ENCODE measurements at places on chromosomes 3 and 15.

GRCh38 chr3:124407260-124407659, 323.0 kb upstream of the UMPS start:
- DNase-seq = no peak

GRCh38 chr3:77939726-77940125, 899.8 kb downstream of the ROBO2 start:
- DNase-seq = no peak

DNA sequence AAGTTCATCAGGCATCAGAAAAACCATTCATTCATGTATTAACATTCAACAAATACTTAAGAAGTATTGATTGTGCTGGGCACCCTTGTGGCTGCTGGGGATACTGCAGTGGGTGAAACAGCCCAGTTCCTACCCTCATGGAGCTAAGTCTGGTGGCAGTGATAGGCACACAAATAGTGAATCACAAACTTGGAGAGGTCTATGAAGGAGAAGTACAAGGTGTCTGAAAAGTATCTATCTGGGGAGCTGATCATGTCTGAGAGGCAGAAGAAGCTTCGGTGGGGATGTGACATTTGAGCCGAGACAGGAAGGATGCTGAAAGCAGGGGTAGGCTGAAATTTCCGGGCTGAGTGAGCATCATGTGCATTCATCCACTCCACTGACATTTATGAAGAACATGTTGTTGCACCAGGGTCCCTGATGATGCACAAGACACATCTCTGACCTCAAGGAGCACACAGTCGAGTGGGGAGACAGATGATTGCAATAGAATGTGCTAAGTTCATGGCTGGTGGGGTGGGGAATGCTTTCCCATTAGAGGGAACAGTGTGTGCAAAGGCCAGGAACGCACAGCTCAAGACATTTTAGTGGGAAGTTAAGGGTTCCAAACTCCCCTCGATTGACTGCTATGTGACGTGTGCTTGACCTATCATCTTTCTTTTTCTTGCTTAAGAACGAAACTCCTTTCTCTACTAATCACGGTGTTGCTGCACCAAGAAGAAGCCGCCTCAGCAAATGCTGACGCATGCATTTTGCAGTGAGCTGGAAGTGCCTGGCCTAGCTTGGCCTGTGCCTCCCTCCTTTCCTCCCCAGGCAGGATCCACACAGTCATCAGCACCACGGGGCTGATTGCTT, 309.1 kb upstream of the ICE2 start:
- no peak for DNase-seq

DNA sequence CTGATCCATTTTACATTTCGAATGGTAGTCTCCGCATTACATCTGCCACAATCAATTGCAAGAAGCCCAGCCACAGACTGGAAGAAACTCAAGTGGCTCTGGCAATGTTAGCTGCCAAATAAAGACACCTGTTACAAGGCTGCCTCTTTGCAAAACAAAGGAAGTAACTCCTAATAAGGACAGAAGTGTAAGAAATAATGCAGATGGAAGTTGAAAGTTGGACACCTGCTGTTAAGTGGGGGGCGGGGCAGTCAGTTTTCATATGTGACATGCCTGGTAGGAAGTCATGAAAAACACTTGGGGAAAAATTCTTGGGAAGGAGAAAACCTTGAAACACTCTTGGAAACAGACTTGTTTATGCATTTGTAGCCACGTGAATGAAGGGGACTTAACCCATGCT, 54.1 kb upstream of the ATP2C1 start:
- no peak for DNase-seq

DNA sequence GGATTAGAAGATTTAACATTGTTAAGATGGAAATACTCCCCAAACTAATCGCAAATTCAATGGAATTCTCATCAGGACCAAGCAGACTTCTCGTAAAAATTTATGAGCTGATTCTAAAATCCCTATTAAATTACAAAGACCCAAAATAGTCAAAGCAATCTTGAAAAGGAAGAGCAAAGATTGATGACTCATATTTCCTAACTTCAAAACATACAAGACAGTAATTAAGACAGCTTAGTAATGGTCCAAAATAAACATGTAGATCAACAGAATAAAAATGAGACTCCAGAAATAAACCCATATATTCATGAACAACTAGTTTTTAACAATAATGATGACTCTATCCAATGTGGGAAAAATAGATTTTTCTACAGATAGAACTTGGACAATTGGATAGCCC, 148.7 kb downstream of the SI start:
- no peak for DNase-seq

DNA sequence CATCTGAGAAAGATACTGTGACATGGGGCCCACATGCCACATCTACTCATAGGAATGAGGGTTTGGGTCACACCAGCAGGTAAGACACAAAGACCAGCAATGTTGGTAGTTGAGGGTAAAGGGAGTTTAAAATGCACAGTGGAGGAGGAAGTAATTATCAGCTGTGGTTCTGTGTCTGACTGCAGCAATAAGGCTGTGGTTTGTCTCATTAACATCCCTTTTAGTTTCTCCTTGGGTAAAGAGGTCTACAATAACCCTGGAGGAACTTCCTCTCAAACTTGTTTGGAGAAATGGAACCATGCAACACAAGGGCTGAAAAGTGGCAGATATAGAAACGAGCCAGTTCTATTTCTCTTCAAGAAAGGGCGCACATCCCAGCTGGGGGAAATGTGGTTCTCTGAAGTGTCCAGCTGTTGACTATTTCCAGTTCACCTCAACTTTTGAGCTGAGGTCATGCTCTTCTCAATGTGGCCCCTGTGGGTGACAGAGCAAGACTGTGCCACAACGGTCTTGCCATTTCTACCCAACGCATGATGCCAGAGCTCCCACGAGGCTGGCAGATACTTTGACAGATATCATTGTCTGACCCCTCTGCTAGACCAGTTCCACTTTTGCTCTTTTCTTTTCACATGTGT, 234.3 kb downstream of the SQOR start:
- DNase-seq = no peak

- no peak for DNase-seq
Measured at GRCh38 chr15:38070778-38071177, 136.3 kb downstream of the TMCO5A start.

GRCh38 chr15:89794627-89795241, 18.6 kb downstream of the MESP2 start:
- no peak for DNase-seq

- DNase-seq = no peak
Measured at GRCh38 chr15:42010434-42010833, 10.4 kb downstream of the PLA2G4E start.

- no peak for DNase-seq
Measured at GRCh38 chr3:126153695-126154360, 26.6 kb downstream of the ALDH1L1 start.

- DNase-seq = no peak
Measured at GRCh38 chr3:58202917-58203360, 7.8 kb downstream of the DNASE1L3 start.

DNA sequence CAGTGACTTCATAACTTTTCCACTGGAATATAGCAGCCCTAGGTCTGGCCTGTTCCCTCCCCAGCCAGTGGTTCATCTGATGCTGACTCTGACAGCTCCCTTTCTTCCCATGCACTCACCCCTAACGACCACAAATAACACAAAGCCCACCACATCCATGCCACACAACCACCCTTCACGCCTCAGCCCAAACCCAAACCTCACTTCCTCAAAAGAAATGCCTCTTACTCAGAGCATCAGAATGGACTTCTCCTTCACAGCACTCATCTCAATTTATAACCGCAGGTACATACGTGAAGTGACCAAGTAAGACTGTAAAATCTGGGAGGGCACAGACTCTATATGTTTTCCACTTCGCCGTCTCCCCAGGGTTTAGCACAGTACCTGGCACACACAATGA, 1.1 kb downstream of the RBSN start:
- no peak for DNase-seq

GRCh38 chr3:171644681-171645080, 165.6 kb downstream of the PLD1 start:
- no peak for DNase-seq

DNA sequence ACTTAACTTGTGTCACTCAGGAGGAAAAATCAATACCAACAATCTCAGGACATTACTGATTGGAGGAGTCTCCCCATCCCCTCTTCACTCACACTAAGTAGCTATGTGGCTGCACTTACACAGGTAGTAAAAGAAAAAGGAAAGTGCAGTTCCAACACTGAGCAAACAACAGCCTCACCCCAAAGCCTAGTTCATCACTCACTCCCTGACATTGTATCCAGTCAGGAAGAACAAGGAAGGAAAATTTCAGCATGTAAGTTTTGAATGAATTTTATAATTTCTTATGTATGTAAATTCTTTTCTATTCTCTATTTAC, 273.4 kb downstream of the IGSF11 start:
- no peak for DNase-seq

DNA sequence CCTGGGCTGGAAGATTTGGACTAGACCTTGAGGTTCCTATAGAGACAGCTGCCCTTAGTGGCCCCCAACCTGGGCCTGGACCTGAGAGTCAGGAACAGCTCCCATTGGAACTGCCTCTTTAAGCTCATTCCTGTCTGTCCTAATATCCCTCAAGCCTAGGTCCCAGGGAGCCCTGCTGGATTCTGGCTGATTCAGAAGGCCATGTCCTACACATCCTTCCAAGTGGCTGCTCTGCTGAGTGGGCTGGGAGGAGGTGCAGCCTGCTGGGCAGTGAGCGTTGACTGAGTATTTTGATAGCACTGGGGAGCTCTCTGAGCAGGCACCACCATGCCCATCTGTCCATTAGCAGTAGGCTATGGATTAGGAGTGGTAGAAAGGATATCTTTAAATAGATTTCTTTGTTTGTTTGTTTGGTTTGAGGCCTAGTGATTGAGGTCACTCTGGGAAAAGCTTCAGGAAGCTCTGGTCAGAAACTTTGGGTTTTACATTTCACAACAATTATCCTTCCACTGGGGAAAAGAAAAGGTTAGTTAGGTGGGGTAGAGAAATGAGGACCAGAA, 54.6 kb upstream of the ATOSA start:
- DNase-seq = no peak

GRCh38 chr15:69093127-69093526, 67.3 kb upstream of the GLCE start:
- DNase-seq = no peak

DNA sequence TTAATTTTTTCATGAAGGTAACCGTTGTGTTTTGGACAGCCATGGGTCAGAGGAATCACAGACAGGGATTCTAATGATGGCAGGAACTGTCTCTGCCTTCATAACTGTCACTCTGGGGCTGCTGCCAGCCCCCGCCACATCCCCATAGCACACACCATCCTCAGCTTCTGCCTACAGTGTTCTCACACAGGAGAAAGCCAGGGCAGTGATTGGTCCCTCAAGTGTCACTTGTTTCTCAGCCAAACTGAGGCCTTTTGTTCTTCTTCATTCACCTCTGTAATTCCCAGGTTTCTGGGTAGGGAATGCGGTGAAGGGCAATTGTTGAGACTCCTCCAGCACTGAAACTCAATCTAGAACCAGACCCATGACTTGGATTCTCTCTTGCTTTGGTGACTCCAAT, 65.4 kb upstream of the C3orf80 start:
- DNase-seq = no peak

- no peak for DNase-seq
Measured at GRCh38 chr3:151204530-151205402, 1.8 kb upstream of the GPR171 start.

DNA sequence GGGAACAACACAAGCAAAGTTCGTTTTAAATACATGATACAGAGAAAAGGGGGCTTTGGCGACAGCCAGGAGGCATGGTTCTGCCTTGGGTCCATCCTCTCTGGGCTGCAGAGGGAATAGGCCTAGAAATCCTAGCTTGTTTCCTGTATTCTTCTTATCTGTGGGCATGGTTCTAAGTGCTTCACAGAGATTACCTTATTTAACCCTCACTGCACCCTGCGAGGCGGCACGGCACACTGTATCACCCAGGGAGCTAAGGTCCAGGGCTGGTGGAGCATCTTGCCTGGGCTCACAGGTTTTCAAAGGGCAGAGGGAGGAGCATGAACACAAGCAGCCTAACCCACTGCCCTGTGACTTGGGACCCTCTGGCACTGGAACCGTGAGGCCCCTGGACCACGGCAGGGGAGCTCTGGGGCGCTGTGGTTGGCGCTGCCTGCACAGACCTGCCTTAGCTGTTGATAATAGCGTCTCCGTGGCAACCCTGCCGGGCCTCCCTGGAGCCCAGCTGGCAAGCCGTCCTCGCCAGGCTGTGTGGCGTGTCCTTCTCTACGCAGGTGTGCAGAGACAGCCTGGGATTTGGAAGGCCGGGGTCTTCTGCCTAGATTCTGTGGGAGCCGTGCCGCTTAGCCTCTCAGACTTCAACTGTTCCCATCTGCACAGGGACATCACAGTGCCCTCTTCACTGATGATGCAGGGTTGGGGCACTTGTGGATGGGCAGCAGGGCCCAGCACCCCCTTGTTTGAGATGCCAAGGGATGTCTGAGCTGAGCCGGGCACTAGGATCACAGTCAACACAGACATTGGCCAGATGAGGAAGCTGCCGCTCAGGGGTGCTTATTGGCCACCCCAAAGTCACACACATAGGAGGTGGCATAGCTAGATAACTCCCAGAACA, 154.6 kb upstream of the TLE3 start:
- no peak for DNase-seq

- no peak for DNase-seq
Measured at GRCh38 chr3:107441617-107442016, 64.4 kb downstream of the CCDC54 start.

DNA sequence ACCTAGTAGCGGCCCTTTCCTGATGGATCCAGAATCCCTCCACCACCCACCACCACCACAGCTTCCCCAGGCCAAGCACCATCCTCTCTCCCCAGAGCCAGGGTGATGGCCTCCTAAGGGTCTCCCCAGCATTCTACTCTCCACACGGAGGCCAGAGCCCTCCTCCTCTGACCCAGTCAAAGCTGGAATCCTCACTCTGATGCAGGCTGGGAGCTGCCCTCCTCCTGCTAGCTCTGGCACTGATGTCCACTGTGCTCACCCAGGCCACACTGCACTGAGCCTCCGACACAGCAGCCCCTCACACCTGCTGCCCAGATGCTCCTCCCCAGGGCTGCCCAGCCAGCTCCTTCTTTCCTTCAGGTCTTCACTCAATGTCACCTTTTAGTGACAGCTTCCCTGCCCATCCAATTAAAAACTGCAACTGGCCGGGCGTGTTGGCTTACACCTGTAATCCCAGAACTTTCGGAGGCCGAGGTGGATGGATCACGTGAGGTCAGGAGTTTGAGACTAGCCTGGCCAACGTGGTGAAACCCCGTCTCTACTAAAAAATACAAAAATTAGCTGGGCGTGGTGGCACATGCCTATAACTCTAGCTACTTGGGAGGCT, 21.0 kb downstream of the XXYLT1 start:
- no peak for DNase-seq

DNA sequence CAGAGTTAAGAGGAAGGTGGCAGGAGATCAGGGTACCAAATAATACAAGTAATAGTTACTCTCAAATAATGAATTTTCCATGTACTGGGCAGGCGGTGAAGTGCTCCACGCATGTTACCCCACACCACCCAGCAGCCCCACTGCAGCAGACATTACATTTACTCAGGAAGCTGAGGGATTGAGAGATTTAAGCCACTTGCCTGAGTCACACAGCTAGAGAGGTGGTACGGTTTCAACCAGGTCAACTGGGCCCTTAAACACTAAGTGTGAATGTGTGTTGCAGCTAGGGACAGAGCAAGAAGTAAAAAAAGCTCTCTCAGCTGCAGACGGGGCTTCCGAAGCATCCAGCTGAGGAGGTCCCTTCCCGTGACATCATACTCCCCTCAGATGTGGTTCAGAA, 91.3 kb downstream of the PRICKLE2 start:
- DNase-seq = no peak

- no peak for DNase-seq
Measured at GRCh38 chr15:78830514-78831228, 19.4 kb upstream of the ADAMTS7 start.

- no peak for DNase-seq
Measured at GRCh38 chr3:141448606-141449220, 38.1 kb upstream of the RASA2 start.

GRCh38 chr15:80162059-80162554, 9.3 kb downstream of the FAH start:
- no peak for DNase-seq

All from stimulated activated CD8-positive, alpha-beta memory T cell treated with anti-CD3 and anti-CD28 coated beads, Interleukin-7, amount 100 ng/mL, for 1 hour (primary cell).